ENCODE measurements at places on chromosomes 6 and 20.
A peak's percentile ranks its signal among the peaks of the same experiment; 100 is the strongest.

- no peak for DNase-seq
Measured at GRCh38 chr20:57617079-57617795, 3.0 kb downstream of the ZBP1 start.

GRCh38 chr6:117072781-117073180, 192.6 kb upstream of the VGLL2 start:
- no peak for DNase-seq

DNA sequence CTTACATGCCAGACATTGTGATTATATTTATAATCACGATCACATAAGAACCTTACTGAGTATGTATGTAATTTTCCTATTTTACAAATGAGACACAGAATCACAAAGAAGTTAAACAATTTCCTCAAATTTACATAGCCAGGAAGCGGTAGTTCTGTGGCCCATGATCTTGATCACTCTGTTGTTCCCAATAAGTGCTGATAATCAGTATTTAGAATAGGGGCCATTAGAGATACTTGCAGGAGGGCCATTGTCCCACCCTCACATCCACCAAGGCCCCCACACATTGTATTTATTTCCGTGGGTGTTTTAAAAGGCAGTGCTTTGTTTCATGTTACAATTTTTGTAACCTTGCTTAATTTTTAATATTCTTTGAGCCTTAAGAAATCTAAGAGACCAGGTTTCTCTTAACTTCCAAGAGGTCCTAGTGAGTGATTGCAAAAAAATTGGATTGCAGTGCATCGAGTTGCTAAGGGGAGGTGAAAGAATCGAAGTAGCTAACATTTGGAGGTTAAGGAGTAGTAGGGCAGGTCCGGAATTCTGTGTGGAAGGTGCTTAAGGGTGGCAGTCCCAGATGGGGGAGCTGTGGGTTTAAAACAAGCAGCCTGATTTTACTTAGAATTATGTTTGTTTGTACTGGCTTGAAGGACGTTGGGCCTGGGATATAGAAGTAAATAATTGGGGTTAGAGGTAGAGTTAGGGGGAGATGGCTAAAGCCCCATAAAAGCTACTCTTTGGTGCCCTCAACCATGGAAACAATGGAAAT, 339.4 kb downstream of the CDKAL1 start:
- no peak for DNase-seq

GRCh38 chr20:21101932-21102575, 4.1 kb downstream of the LINC00237 start:
- DNase-seq, result no peak

GRCh38 chr6:47034421-47034820, 7.7 kb downstream of the ADGRF1 start:
- DNase-seq, result no peak

GRCh38 chr20:47493963-47494293, 7.8 kb upstream of the NCOA3 start:
- no peak for DNase-seq

DNA sequence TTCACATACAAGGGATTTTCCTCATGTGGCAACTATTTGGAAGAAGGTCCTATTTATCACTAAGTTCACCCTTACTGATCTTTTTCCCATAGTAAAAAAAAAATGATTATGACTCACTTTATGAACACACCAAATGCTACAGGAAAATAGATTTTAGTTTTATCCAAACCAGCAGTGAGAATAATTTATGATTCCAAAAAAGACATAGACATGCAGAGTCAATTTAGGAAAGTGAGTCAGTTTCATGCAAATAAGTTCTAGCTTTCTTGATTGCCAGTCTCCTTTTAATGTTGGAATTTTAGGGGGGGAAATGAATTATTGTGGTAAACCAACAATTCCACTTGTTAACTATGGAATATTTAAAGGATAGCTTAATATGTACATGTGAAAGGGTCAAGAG, 64.0 kb upstream of the RNF146 start:
- DNase-seq, result no peak

- DNase-seq, result no peak
Measured at GRCh38 chr6:156279261-156279969, 497.8 kb upstream of the ARID1B start.

DNA sequence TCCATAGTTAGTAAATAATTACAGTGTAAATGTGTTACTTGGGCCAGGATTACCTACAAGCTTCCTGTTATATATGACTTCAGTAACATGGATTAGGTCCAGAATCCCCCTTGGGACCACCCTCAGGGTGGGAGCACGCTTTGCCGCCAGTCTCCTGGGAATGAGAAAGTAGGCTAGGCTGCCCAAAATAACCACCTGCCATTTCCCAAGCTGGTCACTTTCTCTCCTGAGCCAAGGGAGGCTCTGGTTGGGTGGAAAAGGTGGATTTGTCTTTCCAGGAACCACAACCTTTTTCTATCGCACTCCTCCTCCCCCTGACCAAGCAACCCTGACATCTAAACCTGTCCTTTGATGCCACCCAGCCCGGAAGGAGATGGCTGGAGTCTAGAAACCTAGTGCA, 9.6 kb upstream of the RIMS4 start:
- no peak for DNase-seq

- no peak for DNase-seq
Measured at GRCh38 chr20:59439243-59439642, 138.8 kb downstream of the EDN3 start.

DNA sequence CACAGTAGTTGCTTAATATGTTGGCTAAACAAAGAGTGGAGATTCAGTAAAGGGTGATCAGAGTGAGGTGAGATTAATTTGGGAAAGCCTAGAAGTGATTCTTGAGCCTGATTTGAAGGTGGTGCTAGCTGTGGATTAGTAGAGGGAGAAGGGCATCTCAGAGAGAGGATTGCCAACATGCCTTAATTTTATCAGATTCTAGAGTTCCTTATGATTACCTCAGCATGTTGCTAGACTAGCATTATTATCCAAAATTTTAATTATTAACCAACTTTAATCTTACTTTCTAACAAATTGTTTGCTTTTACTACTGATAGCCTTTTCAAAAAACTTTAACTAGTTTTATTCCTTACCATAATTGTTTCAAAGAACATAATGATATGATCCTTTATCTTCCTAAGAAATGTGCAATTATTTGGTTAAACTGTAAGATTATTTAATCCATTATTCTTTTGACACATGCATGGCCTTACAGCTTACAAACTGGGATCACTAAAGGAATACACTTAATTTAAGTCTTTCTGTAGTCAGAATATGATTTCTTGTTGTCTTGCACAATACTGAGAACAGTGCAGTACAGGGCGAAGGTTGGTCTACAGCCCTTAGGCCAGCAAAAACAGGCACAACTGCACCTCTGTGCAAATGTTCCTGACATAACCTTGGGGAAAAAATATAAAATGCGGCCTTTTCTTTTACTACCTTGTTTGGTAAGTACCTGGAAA, 88.9 kb downstream of the SLC16A10 start:
- DNase-seq, result no peak

DNA sequence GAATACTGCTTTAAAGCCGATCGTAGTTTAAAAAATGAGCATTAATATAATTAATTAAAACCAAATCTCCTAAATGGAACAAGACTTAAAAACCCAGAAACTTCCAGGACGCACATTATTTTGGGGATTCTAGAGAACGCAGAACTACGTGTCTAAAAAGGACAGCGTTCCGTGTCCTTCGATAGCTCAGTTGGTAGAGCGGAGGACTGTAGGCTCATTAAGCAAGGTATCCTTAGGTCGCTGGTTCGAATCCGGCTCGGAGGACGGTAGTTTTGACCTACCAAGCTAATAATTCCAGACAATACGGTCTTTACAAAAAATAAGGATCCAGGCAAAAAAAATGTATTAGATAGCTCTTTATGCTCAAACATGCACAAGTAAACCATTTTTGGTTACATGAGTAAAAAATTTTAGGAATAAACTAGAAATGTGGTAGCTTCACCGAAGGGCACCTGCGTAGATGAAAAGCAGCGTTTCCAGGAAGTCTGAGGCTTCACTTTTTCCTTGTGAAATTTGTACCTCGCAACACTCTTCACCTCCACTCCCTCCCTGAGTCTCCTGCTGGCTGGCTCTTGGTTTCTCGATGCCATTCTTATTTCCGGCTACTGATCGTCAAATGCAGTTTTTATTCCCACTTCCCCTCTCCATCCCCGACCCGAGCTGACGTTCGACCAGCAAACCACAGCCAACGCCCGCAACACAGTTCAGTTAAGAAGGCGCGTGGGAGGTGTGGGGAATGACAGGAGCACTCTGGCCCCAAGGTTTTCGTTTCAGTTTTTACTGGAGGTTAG, 19.6 kb upstream of the ABT1 start:
- DNase-seq, result no peak

- DNase-seq, result no peak
Measured at GRCh38 chr20:41570557-41570956, 47.6 kb downstream of the CHD6 start.

DNA sequence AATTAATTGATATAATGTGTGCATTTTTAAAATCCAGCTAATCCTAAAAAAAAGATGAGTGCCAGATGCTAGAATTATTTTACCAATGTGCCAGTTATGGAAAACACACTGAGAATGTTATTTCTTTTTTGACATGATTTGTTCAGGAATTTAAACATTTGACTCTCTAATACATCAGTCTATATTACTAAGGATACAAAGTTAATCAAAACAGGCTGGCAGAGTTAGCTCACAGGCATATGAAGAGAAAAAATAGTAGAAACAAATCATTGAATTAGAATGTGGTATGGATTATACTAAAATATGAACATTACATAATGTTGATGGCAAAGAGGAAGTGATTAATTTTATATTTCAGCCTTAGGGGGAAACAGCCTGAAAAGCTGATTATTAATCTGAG, 368.3 kb upstream of the GJE1 start:
- DNase-seq, result no peak

DNA sequence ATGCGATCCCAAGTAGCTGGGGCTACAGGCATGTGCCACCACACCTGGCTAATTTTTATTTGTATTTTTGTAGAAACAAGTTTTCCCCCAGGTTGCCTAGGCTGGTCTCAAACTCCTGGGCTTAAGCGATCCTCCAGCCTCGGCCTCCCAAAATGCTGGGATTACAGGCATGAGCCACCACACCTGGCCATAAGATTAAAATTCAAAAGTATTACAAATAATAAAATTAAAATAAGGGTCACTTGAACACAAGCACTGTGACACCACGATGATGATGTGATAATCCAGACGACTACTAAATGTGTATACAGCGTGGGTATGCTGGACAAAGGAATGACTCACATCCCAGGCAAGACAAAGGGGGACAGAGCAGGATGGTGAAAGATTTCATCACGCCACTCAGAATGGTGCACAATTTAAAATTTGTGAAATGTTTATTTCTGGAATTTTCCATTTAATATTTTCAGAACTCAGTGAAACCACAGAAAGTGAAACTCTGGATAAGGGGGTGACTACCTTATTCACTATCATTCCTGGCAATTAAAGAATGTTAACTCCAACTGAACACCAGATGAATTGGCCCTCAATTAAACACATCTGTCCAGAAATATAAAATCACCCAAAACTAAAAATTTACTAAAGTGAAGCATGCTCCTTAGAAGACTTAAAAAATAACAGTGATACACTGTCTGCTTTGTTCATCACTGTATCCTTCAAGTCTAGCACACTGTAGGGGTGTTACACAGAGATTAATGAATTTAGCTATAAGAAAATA, 13.1 kb downstream of the B4GALT5 start:
- peak; percentile 77 for DNase-seq

GRCh38 chr20:18705910-18706309, 107.7 kb upstream of the SCP2D1 start:
- no peak for DNase-seq

DNA sequence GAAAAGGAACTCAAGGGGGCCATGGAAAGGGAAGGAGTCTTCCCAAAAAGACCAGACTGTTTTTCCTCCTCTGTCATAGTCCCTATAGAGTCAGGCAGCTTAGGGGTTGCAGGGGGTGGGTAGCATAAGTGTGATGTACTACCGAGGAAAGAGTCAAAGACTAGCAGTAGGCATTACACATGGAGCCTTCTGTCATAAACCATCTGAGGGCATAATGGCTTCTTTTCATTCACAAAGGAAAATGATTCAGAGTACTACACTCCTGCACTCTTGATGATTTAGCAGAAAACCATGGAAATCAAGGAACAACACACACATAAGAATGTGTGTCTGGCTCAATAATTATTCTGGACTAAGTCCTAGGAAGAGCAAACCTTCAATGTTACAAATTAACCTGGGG, 14.9 kb downstream of the PLN start:
- no peak for DNase-seq

DNA sequence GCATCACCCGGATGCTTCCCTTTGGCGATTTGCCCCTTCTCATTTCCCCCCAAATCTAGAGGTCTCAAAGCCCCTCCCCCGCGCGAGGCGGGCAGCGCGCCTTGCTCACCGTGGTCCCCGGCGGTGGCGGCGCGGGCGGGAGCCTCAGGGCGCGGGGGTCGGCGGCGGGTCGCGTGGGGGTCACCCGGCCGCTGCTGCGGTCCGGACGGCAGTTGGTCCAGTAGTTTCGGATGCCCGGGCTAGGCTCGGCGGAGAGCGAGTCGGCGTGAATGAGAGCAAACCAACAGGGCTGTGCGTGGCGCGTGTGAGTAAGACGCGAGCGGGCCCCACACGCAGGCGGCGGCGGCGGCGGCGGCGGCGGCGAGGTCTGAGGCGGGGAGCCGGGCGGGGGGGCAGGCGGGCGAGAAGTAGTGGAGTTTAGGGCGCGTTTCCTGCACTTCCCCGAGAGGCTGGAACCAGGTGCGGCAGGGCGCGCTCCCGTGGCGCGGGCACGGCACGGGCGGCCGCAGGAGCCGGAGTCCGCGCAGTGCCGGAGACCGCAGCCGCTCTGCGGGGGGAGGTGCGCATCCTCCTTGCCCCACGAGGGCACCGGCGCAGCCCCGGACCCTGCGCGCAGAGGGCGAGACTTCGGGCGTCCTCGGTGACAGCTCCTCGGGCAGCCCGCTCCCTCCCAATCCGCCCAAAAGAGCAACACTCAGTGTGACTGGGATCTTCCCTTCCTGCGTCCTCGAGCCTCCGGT, 567 bp downstream of the HS3ST5 start:
- DNase-seq, result peak; percentile 30

GRCh38 chr6:18265787-18266522, 1.6 kb upstream of the DEK start:
- DNase-seq, result no peak

DNA sequence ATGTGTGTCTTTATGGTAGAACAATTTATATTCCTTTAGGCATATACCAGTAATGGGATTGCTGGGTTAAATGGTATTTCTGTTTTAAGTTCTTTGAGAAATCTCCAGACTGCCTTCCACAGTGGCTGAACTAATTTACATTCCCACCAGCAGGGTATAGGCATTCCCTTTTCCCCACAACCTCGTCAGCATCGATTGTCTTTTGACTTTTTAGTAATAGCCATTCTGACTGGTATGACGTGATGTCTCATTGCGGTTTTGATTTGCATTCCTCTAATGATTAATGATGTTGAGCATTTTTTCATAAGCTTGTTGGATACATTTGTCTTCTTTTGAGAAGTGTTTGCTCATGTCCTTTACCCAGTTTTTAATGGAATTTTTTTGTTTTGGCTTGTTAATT, 5.3 kb upstream of the TASP1 start:
- peak; percentile 20 for DNase-seq

- DNase-seq, result peak; percentile 74
Measured at GRCh38 chr6:3732345-3733141, 19.0 kb downstream of the PXDC1 start.

GRCh38 chr20:45337367-45338120, 10.7 kb downstream of the SDC4 start:
- peak; percentile 95 for DNase-seq

GRCh38 chr6:148244217-148244935, 98.3 kb upstream of the SASH1 start:
- no peak for DNase-seq

- no peak for DNase-seq
Measured at GRCh38 chr6:16750566-16750965, 10.7 kb downstream of the ATXN1 start.

GRCh38 chr20:44407402-44408184, 52.1 kb downstream of the HNF4A start:
- DNase-seq, result peak; percentile 72
